ENCODE measurements at places on chromosomes 1 and 21.

GRCh38 chr1:17567582-17567981, 28.1 kb downstream of the ARHGEF10L start:
- no peak for DNase-seq

- DNase-seq: peak; percentile 17
Observed at GRCh38 chr1:25360596-25361581, 22.8 kb downstream of the TMEM50A start.

DNA sequence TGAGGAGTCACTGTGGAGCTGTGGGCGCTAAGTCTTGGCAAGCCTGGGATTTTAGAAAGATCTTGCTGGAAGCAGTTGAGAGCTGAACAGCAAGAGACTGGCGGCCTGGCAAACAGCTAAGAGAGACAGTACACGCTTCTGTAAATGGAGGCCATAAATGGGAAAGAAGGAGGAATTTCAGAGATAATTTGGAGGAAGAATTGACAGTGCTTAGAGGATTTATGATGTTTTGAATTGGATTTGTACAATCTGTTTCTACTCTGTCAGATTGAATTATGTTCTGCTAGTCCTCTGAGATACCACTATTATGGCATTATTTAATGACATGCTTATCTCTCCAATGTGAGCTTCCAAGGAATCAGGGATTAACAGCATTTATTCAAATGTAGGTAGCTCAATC, 50.1 kb downstream of the ABCA4 start:
- DNase-seq: no peak

GRCh38 chr1:50766688-50767087, 193.4 kb downstream of the FAF1 start:
- no peak for DNase-seq

GRCh38 chr1:107413546-107413945, 272.7 kb downstream of the NTNG1 start:
- DNase-seq: no peak

- DNase-seq: no peak
Observed at GRCh38 chr1:16226490-16227179, 10.3 kb downstream of the CPLANE2 start.

GRCh38 chr1:201692555-201693394, 136.2 kb upstream of the IPO9 start:
- DNase-seq: no peak

All from pulmonary artery endothelial cell (primary cell).